ENCODE measurements at places on chromosomes 5 and 9.

GRCh38 chr9:83346655-83347420 lies 191.4 kb downstream of the FRMD3 start:
- DNase-seq: no peak

GRCh38 chr5:127567026-127567768 lies 49.8 kb downstream of the PRRC1 start:
- DNase-seq: no peak

- no peak for DNase-seq
These were observed 35.9 kb upstream of the UNC5A start for GRCh38 chr5:176774216-176775171.

- no peak for DNase-seq
These were observed 236.1 kb downstream of the DNAH5 start for GRCh38 chr5:13708432-13708831.

DNA sequence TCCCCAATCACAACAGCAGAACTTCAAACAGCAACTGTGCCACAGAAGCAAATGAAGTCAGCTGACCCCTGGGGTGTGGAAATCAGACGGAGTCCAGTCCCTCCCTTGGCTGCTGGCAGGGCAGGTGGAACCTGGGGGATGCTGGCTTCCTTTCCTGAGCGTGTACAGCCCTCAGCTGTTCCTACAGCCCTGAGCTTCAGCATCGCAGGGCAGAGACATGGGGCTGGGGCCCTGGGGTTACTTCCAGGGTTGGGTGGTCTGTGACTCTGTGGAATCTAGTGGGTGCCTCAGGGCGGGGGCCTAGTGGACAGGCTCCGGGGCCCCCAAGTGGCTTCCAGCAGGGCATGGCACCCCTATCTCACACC lies 7.3 kb upstream of the RXRA start:
- DNase-seq: no peak
